ENCODE measurements at places on chromosomes 13 and 19. TPM values are rescaled to one million over a fixed set of nuclear protein-coding genes. Genes with fewer than 3 reads are reported as not detected.

GRCh38 chr19:46861691-46862502, 1.1 kb downstream of the ARHGAP35 start:
- H3K27ac ChIP-seq = no peak overlapping the region
- DNase-seq = no peak
- no peak overlapping the region for H3K4me3 ChIP-seq
- no peaks in the 10 kb centered on the region for H3K27me3 ChIP-seq
- H3K4me1 ChIP-seq = peaks cover 21% of the 10 kb centered on the region

DNA sequence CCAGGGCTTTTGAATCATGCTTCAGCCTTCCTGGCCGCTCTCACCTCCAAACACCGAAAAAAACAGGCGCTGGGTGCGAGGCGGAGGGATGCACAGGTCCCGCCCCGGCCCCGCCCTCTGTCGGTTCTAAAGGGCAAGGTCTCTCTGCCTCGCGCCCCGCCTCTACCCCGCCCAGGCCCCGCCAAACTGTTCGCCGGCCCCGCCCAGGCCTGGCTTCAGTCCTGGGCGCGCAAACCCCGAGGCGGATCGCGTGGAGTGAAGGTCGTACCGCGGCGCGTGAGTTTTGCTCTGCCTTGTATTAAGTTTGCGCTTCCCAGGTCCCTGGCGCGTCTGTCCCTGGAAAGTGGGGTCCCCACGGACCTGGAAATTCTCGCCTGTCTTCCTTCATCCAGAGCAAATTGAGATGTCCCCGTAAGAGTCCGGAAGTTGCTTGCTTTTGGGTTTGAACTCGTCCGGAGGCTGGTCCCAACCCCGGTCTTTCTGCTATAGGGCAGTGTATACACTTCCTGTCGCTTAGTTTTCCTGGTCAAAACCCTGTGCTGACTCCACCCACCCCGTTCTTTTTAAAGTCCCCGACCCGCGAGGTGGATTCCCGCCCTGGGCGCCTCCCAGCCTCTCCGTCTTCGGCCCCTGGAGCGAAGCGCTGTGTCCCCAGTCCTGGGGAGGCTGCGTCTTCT, 8.4 kb downstream of the ZNF808 start:
- DNase-seq = peak; percentile 86
- H3K27ac ChIP-seq = peak overlapping the region; percentile 86
- H3K36me3 ChIP-seq = peaks cover 38% of the 10 kb centered on the region
- H3K4me1 ChIP-seq = peaks cover 23% of the 10 kb centered on the region
- H3K27me3 ChIP-seq = no peaks in the 10 kb centered on the region

DNA sequence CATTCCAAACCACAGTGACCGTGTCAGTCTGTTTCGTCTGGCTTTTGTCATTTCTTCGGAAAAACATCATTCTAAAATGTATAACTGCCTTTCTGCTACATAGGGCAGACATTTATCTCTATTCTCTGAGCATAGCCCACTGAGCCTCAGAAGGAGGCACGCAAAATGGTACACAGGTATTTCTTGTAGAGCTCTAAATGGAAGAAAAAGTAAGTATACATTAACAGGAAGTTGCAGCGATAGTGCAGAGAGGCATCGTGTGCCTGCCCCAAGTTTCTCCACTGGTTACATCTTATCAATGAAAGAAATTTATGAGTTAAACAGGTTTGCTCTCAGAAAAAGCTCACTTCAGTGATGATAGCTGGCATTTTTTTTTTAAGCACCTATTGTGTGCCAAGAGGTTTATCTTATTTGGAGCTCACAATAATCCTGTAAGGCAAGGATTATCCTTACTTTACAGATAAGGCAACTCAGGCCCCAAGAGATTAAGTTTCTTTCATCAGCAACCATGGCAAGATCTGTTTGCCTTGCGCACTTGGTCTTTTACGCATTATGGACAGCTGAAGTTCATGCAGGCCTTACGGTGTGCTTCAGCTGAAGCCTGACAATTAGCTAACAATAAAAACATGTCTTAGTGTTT, 1.2 kb upstream of the RCBTB2 start:
- DNase-seq = no peak
- no peak overlapping the region for H3K27ac ChIP-seq
- H3K4me1 ChIP-seq = peaks cover 20% of the 10 kb centered on the region
- H3K27me3 ChIP-seq = peaks cover 21% of the 10 kb centered on the region

GRCh38 chr19:50676625-50677197, 27.5 kb downstream of the C19orf81 start:
- H3K27ac ChIP-seq = no peak overlapping the region
- H3K36me3 ChIP-seq = no peaks in the 10 kb centered on the region
- DNase-seq = no peak
- H3K27me3 ChIP-seq = peaks cover 24% of the 10 kb centered on the region
- no peak overlapping the region for H3K4me3 ChIP-seq

DNA sequence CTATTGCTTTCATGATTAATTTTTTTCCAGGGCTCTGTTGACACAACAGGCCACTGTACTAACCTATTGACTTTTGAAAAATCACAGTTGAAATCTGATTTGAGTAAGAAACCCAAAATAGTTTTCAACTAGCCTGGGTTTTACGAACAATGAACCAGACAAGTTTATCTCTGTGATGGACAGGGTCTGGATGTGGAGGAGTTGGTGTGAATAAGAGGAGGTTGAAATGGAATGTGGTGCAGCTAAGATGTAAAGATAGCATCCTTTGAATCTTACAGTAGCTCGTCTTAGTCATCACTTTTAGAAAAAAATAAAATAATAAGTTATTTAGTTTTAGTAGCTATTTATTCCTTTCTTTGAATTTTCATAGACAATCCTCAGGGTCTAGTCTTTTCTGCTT, 8.3 kb upstream of the OXGR1 start:
- no peak overlapping the region for H3K4me3 ChIP-seq
- peaks cover 4% of the 10 kb centered on the region for H3K4me1 ChIP-seq
- peaks cover 3% of the 10 kb centered on the region for H3K27me3 ChIP-seq
- no peak overlapping the region for H3K27ac ChIP-seq
- DNase-seq = no peak

DNA sequence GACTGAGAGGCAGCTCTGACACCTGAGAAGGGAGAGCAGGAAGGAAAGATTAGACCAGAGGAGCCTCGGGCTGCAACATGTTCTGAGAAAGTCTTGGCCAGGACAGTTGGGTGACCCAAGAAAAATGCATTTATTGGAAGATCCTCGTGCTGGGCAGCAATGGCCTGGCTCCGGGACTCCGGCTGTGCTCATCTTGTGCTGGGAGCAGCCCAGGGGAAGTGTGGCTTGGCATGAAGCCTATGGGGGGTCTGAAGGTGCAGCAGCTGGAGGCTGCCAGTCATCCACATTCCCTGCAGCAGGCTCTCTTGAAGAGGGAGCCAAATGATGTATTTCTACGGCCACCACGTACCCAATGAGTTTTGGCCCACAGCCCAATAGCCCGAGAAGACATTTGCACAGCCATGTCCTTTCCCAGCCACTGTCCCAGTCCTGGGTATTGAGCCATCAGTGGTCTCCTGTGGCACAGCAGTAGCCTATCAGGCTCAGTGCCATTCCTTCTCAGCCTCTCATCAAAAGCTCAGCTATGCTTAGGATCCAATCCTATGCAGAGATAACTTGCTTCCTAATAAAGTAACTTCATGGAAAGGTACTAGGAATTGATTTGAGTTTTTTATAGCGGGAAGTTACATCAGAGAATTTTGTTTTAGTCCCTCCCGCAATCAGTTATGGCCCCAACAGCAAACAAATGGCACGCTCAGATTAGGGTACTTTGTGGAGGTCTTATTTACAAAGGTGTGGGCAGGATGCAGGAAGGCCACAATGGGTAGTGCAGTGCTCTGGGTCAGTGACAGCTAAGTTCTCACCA, 76.0 kb upstream of the MEDAG start:
- no peak overlapping the region for H3K27ac ChIP-seq
- peaks cover 26% of the 10 kb centered on the region for H3K27me3 ChIP-seq
- H3K36me3 ChIP-seq = no peaks in the 10 kb centered on the region
- DNase-seq = no peak

DNA sequence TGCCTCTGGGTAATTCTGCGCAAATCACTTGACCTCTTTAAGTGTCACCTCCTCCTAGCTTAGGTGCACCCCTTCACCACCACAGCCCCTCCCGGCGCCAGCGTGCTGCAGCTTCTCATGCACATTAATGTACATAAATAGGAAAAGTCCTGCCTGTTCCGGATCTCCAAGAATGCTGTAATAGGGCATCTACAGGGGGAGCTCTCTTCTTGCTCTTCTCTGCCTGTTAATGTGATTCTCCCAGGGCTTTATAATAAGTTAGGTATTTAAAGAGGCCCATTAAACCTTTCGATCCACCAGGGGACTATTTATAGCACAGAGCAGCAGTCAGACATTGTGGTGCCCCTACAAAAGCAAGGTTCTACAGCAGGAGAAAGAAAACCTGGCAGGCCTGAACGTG, 35.3 kb downstream of the SOX1 start:
- no peaks in the 10 kb centered on the region for H3K36me3 ChIP-seq
- no peak overlapping the region for H3K27ac ChIP-seq
- no peak for DNase-seq

GRCh38 chr13:34156841-34157365, 339.0 kb downstream of the RFC3 start:
- H3K36me3 ChIP-seq = no peaks in the 10 kb centered on the region
- H3K27me3 ChIP-seq = peaks cover 3% of the 10 kb centered on the region
- no peak for DNase-seq
- no peak overlapping the region for H3K27ac ChIP-seq
- no peak overlapping the region for H3K4me3 ChIP-seq

DNA sequence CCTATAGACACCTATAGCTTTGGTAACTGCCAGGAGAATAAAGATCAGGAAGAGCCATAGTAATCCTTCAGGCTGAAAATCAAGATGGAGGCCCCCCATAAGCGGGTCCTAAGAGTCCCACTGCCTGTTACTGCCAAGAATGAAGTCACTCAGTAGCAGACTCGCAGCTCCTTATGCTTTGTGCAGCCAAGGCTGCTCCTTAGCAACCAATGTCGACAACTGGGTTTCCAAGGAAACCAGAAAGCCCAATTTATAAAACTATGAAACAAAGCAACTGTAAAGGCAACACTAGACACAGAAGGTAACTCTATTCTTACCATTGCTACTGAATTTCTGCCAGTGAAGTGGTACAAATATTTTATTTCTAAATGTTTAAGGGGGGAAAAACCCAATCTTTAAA, 56.5 kb downstream of the DCLK1 start:
- no peaks in the 10 kb centered on the region for H3K36me3 ChIP-seq
- no peaks in the 10 kb centered on the region for H3K4me1 ChIP-seq
- H3K27me3 ChIP-seq = no peaks in the 10 kb centered on the region
- no peak for DNase-seq

GRCh38 chr19:57075125-57075524, 44.7 kb upstream of the USP29 start:
- H3K4me3 ChIP-seq = no peak overlapping the region
- no peak for DNase-seq
- no peaks in the 10 kb centered on the region for H3K36me3 ChIP-seq
- no peaks in the 10 kb centered on the region for H3K4me1 ChIP-seq
- no peak overlapping the region for H3K27ac ChIP-seq

- no peaks in the 10 kb centered on the region for H3K36me3 ChIP-seq
- H3K27ac ChIP-seq = no peak overlapping the region
- DNase-seq = no peak
Observed at GRCh38 chr13:102487330-102487729, 85.5 kb upstream of the FGF14 start.

DNA sequence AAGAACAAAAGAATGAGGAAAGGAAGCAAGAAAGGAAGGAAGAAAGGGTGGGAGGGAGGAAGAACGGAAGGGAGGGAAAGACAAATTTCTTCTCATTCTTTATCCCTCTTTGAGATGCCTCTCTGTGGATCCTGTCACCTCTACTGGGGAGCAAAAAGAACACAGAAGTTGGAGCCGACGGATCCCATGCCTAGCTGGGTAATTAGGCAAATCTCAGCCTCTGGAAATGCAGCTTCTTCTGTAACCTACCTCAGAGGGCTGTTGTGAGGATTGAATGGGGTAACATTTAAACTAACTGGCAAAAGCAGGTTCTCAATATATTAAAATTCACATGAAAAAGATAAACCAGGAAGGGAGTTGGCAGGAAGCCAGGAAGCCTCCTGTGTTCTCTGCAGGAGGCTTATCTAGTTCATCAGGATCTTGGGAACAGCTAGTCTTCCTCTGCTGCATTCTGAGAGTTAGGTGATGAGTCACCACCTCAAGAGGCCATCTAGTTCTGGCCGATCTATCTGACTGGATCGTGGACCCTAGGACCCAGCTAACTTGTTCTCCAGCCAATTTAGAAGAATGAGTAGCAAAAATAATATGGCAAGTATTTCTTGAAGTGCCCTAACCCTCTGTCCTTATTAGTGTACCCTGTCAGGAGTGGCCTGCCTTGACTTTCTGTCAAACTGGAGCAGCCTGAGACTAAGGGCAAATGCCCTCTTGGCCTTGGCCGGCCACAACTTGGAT, 15.2 kb upstream of the CPB2 start:
- H3K4me1 ChIP-seq = peaks cover 14% of the 10 kb centered on the region
- peaks cover 4% of the 10 kb centered on the region for H3K36me3 ChIP-seq
- H3K27me3 ChIP-seq = no peaks in the 10 kb centered on the region
- H3K4me3 ChIP-seq = no peak overlapping the region
- no peak overlapping the region for H3K27ac ChIP-seq

DNA sequence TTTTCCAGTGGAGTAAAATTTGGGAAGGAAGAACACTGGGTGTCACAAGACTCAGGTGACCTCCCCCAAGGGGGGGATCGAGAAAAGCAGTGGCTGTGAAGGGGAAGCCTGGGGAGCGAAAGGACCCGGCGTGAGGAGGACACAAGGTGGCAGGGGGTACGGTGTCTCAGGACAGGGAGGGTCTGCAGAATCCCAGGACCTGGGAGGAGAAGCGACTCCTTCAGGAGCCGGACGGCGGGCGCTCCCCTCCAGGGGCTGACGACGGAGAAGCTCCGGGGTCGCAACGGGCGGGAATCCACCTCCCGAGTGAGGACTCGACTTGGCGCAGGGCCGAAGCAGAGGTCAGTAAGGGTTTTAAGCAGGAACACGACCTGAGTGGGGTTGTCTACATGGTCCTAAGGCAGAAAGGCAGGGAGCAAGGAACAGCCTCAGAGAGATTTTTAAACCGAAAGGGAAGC, 529 bp downstream of the ZNF836 start:
- peak overlapping the region; percentile 97 for H3K4me3 ChIP-seq
- H3K27ac ChIP-seq = peak overlapping the region; percentile 96
- peaks cover 27% of the 10 kb centered on the region for H3K4me1 ChIP-seq
- peak; percentile 18 for DNase-seq
- peaks cover 45% of the 10 kb centered on the region for H3K36me3 ChIP-seq

GRCh38 chr19:55179606-55180484, at the start of gene SYT5:
TSS of gene SYT5 (minus strand) at chr19:55180289. CDS start at chr19:55179041, 1,248 bp downstream.
- peaks cover 20% of the 10 kb centered on the region for H3K4me1 ChIP-seq
- peak; percentile 66 for DNase-seq
- no peaks in the 10 kb centered on the region for H3K36me3 ChIP-seq
- peak within 1 kb of the TSS; percentile 75 for H3K27ac ChIP-seq

Gene PLIN5
- total RNA-seq = 0.17 TPM

Gene KIR3DL1
- total RNA-seq = not detected

Gene UPK1A
- total RNA-seq = not detected

Gene DBP
- 9.2 TPM for total RNA-seq

Gene ZNF582
- total RNA-seq = 7.9 TPM

Gene ZNF285
- 4.5 TPM for total RNA-seq

Gene ZNF574
- total RNA-seq = 29.6 TPM
